Right cardiac atrium (tissue), 5 donors: ENCODE measurements at places on chromosomes 2 and 18. TPM values are rescaled to one million over a fixed set of nuclear protein-coding genes. Genes with fewer than 3 reads are reported as not detected.

- DNase-seq = no peak
Measured at GRCh38 chr2:85405201-85406059, 4.7 kb downstream of the CAPG start.

DNA sequence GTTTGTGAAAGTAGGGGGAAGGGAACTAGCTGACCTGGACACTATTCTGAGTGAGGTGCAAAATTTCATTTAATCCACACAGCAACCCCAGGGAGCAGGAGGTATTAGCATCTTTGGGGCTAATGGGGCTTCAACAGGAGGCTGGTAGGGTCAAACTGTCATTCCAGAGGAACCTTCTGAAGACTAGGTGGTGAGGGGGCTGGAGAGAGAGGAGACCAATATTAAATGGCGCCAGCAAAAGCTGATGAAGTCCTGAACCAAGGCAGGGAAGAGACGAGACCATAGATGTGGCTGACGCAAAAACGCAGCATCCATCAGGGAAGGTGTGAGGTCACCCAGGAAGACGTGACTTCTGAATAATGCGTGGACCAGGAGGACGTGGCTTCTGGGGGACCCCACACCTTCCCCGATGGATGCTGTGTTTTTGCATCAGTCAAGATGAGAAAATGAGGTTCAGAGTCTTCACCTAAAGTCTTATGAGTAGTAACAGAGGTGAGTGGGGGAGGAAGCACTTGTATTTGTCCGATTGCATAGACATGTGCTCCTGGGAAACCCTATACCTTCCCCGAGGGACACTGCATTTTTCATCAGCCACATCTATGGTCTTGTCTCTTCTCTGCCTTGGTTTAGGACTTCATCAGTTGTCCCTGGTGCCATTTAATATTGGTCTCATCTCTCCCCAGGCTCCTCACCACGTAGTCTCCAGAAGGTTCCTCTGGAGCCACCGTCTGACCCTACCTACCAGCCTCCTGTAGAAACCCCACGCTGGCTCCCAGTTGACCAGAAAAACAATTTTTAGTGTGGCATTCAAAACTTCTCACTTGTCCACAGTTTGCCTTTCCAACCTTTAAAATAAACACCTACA, 188.6 kb downstream of the MYCN start:
- no peak for DNase-seq

DNA sequence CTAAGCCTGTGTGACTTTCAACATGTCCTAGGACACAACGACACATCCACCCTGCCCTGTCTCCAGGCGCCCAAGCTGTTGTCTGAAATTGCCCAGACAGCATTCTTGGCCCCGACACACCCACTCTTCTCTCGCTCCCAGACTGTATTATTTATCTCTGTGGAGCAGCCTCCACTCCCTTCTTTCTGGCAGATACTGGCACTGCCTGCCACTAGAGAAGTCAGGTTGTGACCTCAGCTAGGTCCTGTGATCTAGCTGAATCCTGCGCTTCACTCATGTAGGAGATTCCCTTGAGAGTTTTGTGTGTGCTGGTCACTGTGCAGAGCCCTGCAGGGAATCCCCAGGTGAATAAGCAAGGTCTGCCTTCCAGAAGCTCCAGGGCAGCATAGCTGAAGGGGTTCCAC, 77.1 kb upstream of the TNP1 start:
- peak; percentile 34 for DNase-seq

DNA sequence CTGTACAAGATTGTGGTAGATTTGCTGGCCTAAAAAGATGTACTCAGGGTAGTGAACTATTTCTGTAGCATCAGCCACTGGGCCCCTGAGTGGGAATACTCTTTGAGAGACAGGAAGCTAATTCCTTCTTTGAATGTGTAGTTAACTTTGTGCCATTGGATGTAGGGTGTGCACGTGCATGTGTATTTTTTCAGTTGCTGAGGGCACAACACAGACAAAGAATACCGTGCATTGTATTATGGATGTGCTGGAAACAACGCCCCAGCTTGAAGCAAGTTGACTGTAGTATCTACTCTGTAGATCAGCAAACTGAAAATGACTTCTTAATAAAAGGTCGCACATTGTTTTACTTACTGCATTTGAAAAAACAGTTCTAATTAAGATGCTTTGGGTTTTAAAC, 14.1 kb downstream of the CRIM1 start:
- DNase-seq = no peak

The TRIM54 gene
- total RNA-seq = 141 TPM
